EH (cell line): ENCODE measurements at places on chromosomes 1 and 21.

DNA sequence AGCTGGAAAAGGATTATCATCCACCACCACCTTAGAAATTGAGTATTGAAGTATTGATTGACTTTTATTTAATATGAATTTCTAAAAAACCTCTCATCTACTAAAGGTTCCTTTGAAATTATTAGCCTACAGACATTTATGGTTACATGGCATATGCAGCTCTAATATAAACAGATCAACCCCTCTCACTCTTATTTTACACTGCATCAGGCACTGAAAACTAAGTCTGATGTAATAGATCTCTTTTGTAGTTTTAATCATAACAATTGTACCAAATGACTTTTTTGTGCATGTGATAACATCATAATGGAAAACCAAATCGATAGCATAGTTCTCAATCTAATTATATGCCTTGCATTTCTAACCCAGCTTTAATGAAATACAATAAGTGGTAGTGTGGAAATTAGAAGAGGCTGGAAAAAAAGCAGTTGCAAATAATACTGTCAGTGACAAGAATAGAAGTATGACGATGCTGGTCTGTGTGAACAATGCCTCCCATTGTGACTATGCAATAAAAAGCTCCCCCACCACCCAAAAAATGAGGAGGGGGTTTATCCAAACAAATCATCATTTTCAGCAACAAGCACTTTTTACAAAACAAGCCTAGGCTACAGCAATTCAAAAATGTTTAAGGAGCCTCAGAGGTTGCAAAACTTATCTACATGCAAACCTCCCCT lies 426.5 kb upstream of the NFIA start:
- no peak for DNase-seq

- DNase-seq = no peak
These were observed 154.6 kb downstream of the FOXD2 start for GRCh38 chr1:47592296-47593012.

- no peak for DNase-seq
These were observed 25.2 kb upstream of the SPAG17 start for GRCh38 chr1:118210051-118210722.

GRCh38 chr21:43734131-43734927 lies 15.4 kb downstream of the PDXK start:
- no peak for DNase-seq

DNA sequence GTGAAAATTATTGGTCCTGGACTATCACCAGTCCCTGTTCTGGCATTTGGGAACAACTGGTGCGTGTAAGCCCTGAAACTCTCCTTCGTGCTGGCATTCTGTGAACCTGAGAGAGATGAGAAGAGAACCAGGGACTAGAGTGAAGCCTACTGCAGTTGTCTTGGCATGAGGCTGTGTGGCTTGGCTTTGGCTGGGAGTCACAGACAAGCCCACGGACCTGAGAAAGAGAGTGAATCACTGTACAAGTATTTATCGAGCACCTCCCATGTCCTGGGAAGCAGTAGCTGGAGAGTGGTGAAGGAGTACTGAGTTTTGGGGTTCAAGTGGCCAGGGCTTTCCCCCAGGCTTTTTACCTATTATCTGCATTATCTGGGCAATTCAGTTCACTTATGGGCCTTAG lies 63.3 kb downstream of the FGGY start:
- DNase-seq = peak; percentile 71

DNA sequence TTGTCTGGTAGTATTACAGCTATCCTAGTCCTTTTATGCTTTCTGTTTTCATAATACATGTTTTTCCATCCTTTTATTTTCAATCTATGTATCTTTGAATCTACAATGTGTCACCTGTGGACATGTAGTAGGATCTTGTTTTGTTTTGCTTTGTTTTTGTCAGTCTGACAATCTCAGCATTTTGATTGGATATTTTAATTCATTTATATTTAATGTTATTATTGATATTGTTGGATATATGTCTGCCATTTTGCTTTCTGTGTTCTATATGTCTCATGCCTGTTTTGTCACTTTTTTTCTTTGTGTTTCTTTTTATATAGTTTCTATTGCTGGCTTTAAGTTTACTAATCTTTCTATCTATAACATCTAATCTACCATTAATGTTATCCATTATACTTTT lies 11.5 kb upstream of the PRSS38 start:
- DNase-seq = no peak

DNA sequence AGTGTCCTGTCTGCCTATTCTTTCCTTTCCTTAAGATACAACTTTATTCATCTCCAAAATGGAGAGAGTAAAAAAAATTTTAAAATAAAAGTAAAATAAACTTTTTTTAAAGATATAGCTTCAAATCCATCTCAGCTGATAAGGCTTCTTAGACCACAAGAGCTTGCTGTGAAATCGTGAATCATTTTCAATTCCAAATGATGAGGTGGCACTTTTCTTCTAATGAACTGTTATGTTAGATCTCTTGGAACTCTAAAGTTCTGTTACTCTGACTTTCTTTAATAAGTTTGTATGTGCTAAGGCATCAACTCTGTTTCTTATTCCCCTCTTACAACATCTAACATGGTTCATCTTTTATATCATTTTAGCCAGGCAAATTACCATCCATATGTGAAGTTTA lies 4.5 kb downstream of the SH3GLB1 start:
- peak; percentile 42 for DNase-seq

DNA sequence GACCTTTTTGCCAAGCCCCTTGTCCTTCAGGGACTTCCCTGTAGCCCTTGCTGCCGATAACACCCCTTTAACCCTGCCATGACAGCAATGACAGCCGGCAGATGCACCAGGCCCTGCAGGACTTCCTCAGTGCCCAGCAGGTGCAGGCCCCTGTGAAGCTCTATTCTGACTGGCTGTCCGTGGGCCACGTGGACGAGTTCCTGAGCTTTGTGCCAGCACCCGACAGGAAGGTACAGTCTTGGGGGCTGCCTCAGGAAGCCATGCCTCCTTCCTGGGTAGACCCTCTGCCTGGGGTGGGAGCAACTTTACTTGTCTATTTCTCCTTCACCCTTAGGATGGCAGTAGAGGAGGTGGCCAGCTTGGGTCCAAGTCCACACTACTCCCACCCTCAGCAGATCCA lies 16.1 kb upstream of the PADI6 start:
- DNase-seq = no peak

GRCh38 chr1:234489007-234489697 lies 10.2 kb upstream of the TARBP1 start:
- no peak for DNase-seq

- no peak for DNase-seq
These were observed 123.3 kb upstream of the USP24 start for GRCh38 chr1:55338448-55338820.

- peak; percentile 87 for DNase-seq
These were observed 38.7 kb upstream of the HMGN1 start for GRCh38 chr21:39387461-39388037.

- DNase-seq = peak; percentile 11
These were observed 1.8 kb downstream of the RNF220 start for GRCh38 chr1:44406737-44407429.
